ENCODE measurements at places on chromosomes 1 and 21. TPM values are rescaled to one million over a fixed set of nuclear protein-coding genes. Genes with fewer than 3 reads are reported as not detected.

Gene ICOSLG
- total RNA-seq = 7.0 TPM

Gene RAB42
- total RNA-seq = not detected

Gene DNAJC28
- total RNA-seq = 0.89 TPM

Gene FMO1
- total RNA-seq = 1.8 TPM

Gene RAB7B
- 7.5 TPM for total RNA-seq

Gene UBL4B
- not detected for total RNA-seq

Gene IQCC
- 2.8 TPM for total RNA-seq

Gene HCN3
- 2.7 TPM for total RNA-seq
